ENCODE measurements at places on chromosomes 2 and 18. TPM values are rescaled to one million over a fixed set of nuclear protein-coding genes. Genes with fewer than 3 reads are reported as not detected.

The RGPD4 gene
- 0.03 TPM for polyA plus RNA-seq

- no peaks in the 10 kb centered on the region for H3K4me1 ChIP-seq
- DNase-seq, result no peak
Observed at GRCh38 chr2:147327613-147328012, 517.2 kb upstream of the ACVR2A start.

GRCh38 chr18:48657447-48658120, 118.8 kb downstream of the CTIF start:
- no peaks in the 10 kb centered on the region for H3K36me3 ChIP-seq
- H3K27me3 ChIP-seq, result no peaks in the 10 kb centered on the region
- H3K27ac ChIP-seq, result no peak overlapping the region
- no peak for DNase-seq

DNA sequence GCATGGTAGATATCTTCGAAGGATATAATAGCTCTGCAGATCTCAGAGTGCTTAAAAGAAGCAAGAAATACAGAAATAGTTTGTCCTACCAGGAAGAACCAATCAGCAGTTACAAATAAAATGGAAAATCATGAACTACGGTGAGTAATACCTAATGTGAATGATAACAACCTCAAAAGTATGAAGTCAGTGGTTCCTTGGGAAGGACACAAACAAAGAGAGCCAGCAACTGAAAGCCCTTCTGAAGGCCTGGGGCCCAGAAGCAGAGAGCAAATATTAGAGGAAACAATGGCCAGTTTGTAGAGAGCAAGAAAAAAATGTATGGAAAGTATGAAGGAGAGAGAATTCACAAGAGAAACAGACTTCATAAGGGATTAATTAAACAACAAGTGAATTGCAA, 226.8 kb upstream of the CHST9 start:
- H3K27me3 ChIP-seq, result no peaks in the 10 kb centered on the region
- no peak overlapping the region for H3K4me3 ChIP-seq
- H3K36me3 ChIP-seq, result no peaks in the 10 kb centered on the region
- no peaks in the 10 kb centered on the region for H3K4me1 ChIP-seq
- no peak overlapping the region for H3K27ac ChIP-seq
- DNase-seq, result no peak

GRCh38 chr2:68512966-68513365, 45.6 kb downstream of the APLF start:
- no peak for DNase-seq
- H3K27ac ChIP-seq, result no peak overlapping the region
- H3K27me3 ChIP-seq, result no peaks in the 10 kb centered on the region
- H3K36me3 ChIP-seq, result no peaks in the 10 kb centered on the region
- no peaks in the 10 kb centered on the region for H3K4me1 ChIP-seq
- no peak overlapping the region for H3K4me3 ChIP-seq

The SERPINB7 gene
- polyA plus RNA-seq, result 408 TPM

All from keratinocyte (primary cell).